ENCODE measurements at places on chromosomes 1 and 21.
A peak's percentile ranks its signal among the peaks of the same experiment; 100 is the strongest.

GRCh38 chr21:42037943-42038342 is 27.8 kb upstream of the ZBTB21 start:
- no peak for DNase-seq

DNA sequence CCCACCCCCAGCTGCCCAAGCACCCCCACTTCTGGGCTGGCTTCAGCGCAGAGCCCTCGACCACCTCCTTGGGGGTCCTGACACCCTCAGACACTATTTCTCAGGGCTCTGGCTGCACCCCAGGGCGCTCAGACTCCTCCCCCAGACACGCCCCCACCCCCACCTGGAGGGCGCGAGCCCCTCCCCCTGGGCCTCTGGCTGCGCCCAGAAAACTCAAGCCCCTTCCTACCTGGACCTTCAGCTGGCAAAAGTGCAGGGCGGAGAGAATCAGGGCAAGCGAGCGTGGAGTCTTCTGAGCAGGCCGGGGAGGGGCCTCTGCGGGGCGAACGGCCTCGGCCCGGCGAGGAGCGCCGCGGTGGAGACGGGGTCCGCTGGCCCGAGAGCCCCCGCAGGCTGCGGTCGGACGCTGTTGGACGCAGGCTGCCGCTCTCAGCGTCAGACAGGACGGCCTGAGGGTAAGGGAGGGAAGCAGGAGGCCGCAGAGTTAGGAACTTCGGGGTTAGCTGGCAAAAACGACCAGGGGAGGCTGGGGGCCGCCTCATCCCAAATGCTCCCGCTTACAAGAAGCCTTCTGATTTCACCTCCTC is 17.4 kb upstream of the NBPF1 start:
- peak; percentile 24 for DNase-seq

DNA sequence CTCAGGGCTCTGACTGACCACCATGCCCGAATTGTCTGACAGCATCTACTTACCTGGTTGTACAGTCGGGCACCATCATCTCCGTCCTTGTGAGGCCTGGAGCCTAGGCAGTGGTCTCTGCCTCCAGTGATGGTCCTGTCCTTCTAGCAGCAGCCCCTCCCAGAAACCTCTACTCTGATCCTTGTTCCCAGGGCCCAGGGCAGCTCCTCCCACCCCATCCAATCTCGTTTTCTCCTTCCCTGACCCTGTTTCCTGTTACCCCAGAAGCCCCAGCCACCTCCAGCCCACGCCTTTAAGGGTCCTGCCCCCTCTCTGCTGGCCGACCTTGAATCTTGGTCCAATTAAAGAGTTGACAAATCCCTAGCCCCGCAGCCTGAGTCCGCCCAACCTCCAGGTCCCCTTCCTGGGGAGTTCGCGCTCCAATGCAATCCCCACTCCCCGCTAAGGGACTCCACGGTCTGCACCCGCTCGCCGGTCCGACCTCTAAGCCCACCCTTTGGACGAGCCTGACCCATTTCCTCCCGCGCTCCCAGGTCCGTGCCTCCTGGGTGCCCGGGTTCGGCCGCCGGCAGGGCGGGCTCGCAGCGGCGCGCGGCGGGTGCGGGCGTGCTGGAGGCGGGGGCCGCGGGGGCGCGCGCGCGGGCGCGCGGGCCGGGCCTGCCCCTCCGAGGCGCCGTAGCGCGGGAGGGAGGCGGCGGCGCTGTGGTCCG is at the start of gene B4GALT2:
Gene B4GALT2, plus strand, starts transcription at position 660 of the 710 bp plus-strand sequence. CDS start 1,951 bp downstream, outside the sequence.
- DNase-seq: peak; percentile 57

- DNase-seq: no peak
Observed at GRCh38 chr1:39195166-39196111, 9.1 kb upstream of the MACF1 start.

GRCh38 chr1:28601696-28602095 is 9.6 kb downstream of the RAB42 start:
- DNase-seq: no peak

GRCh38 chr1:114157275-114157660 is 3.6 kb upstream of the SYT6 start:
- DNase-seq: no peak

DNA sequence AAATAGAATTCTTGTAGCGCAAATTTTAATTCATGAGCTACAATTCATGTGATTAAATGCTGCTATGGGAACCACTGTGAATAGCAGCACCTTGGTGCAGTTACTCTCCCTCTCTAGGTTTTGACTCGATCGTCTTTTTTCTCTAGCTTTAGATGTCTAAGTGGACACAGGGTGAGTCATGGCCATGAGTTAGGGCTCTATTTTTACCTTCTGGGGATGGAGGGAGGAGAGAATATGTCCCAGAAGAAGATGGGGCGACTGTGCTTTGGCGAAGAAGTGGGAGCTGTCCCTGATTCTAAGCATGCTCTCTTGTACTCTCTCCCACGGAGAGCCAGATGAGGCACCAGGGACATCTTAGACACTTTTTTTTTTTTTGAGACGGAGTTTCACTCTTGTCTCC is 1.6 kb upstream of the OR2B11 start:
- DNase-seq: no peak

- DNase-seq: no peak
Observed at GRCh38 chr1:176110203-176110602, 96.9 kb downstream of the COP1 start.

DNA sequence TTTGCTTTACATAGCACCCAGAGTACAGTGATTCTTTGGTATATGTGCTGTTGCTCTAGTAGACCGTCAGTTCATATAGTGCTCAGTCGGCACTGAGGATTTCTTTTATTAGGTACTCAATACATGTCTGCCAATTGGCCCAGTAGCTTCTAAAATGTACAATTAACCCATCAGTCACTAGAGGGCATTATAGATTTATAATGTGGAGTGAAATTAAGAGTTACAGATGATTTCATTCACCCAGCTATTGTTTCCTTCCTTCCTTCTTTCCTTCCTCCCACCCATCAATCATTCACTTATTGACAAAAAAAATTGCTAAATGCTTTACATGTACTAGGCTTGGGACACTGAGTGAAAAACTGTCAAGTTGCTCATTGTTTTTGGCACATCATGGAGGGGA is 263.6 kb upstream of the USP24 start:
- no peak for DNase-seq

DNA sequence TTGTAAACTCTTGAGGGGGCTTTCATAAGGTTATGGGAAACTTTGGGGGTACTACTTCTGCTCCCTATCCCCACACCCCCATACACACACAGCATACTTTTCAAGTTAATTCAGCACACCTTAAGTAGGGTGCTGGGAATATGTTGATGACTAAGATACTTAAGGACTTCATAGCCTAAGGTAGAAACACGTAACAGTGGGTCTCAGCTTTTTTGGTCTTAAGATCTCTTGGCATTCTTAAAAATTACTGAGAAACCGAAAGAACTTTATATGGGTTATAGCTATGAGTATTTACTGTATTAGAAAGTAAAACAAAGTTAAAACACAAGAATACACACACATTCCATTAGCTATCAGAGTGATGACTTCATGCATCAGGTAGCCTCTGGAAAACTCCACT is 2.1 kb downstream of the OTUD3 start:
- DNase-seq: no peak

DNA sequence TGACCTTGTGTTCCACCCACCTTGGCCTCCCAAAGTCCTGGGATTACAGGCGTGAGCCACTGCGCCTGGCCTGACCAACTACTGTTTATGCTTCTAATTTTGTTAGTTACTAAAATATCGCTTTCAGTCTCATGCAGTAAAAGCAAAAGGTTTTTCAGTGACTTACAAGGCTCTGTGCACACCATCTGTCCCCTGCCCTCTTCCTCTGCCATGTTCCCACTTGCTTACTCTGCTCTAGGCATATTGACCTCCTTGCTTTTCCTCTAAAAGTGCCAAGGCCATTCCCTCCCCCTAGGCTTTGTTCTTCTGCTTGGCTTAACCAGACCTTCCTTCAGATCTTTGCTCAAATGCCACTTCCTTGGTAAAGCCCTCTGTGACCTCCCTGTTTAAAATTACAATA is 276.9 kb downstream of the KIF26B start:
- no peak for DNase-seq

- peak; percentile 31 for DNase-seq
Observed at GRCh38 chr1:182725259-182726255, 41.2 kb upstream of the RGS8 start.

DNA sequence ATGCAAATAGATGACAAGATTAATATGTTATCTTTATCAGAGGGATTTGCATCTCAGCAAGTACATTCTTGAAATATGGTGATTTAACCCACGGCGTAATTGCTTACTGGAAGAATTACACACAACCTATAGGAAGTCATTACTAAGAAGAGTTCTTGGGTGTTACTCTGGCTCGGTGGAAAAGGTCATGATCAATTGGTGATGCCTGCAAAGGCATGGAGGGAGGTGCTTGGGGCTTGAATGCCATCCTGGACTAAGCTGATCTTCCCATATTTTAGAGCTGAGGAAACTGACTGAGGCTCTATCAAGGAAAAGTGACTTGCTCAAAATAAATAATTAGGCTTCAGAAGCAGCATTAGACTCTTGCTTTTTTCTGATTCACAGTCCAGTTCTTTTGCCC is 137.5 kb upstream of the JUN start:
- no peak for DNase-seq

DNA sequence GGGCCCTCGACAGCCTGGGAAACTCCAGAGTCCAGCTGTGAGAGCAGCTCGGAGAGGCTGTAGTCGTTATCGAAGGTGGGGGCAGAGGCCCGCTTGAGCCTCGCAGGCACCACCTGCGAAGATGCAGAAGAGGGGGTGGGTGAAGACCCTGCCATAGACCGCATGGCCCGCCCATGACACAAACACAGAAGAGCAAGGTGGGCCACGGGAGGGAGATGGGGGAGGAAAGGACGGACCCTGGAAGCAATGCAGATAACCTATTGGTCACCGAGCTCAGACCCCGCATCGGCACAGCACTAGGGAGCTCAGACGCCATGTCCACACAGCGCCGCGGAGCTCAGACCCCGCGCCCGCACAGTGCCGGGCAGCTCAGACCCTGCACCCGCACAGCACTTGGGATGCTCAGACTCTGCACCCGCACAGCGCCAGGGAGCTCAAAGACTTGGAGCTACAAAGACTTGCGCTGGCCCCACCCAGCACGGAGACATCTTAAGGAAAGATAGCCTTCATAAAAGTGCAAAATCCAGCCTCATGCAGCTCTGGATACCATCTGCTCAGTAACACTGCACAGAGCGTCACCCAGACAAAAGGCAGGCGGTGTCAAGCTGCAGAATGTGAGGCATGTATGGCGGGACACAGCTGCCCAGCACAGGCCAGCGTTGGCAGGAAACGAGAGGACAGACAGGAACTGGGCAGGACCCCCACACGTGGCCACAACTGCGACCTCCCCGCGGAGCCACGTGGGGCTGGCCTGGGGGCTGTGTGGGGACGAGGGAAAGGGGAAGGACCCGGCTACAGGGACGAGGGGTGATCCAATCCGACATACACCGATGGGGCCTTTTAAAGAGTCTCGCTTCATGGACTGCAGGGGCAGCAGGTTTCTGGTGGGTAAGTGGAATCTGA is 22.6 kb downstream of the RIPK4 start:
- DNase-seq: no peak

GRCh38 chr1:25568834-25569596 is 25.6 kb downstream of the LDLRAP1 start:
- DNase-seq: peak; percentile 49

DNA sequence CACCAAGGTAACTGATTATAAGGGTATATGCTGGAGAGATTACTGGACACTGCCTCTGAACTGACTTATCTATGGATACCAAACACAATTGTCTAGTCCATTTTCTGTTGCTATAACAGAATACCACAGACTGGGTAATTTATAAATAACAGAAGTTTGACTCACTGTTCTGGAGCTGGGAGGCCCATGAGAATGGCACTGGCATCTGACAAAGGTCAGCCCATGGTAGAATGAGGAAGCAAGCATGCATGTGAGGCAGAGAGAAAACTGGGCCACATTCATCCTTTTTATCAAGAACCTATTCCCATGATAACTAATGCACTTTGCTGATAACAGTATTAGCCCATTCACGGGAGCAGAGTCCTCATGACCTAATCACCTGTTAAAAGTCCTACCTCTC is 37.4 kb downstream of the FCER1A start:
- no peak for DNase-seq

DNA sequence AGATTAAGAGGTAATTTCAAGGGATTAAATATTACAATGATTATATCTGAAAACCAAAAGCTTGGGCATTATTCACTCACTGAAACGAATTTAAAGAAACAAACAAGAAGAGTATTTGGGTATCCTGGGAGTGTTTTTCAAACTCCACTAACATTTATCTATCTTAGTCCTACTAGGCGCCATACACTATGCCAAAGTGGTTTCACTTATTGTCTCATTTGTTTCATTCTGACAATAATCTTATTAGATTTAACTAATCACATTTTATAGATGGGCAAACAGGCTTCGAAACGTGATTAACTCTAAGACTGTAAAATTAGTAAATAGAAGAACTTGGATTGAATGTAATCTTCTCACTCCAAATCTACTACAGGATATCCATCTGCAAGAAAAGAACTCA is 25.4 kb downstream of the ASH1L start:
- no peak for DNase-seq

DNA sequence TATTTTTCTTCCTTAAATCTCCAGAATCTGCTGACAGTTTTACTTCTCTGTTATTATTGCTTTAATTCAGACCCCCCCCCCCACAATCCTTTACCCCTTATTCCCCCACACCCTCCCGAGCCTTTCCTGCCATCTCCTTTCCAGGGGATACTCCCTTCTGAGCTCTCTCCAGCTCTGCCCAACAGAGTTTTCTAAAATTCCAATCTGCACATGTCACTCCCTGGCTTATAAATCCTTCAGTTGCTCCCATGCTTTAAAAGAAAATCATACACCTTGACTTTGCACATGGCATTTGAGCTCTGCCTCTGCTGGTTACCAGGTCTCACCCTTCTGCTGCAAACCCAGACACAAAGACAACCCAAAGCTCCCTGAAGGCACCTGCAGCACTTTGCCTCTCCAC is 11.7 kb upstream of the EPS8L3 start:
- no peak for DNase-seq

GRCh38 chr21:19603011-19603593 is 1199.5 kb upstream of the TMPRSS15 start:
- DNase-seq: no peak

GRCh38 chr1:93765099-93765498 is 83.5 kb upstream of the BCAR3 start:
- DNase-seq: no peak

DNA sequence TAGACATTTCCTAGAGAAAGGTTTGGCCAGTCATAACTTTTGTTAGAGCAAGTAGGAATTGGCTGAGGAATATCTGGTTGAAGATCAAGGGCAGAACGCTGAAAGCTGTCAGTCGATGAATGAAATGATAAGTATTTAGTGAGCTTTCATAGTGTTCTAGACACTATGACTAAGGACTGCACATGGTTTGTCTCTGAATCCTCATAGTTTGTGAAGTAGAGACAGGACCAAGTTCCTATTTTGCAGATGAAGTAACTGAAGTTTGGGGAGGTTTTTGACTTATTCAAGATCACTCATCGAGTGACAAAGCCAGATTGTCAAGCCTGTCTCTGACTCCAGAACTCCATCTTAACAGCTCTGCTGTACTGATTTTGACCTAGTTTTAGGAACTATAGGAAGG is 4.7 kb downstream of the ELOA start:
- DNase-seq: no peak

GRCh38 chr1:168506204-168506819 is 37.5 kb downstream of the XCL2 start:
- no peak for DNase-seq
